ENCODE measurements at places on chromosomes 5 and 9.

DNA sequence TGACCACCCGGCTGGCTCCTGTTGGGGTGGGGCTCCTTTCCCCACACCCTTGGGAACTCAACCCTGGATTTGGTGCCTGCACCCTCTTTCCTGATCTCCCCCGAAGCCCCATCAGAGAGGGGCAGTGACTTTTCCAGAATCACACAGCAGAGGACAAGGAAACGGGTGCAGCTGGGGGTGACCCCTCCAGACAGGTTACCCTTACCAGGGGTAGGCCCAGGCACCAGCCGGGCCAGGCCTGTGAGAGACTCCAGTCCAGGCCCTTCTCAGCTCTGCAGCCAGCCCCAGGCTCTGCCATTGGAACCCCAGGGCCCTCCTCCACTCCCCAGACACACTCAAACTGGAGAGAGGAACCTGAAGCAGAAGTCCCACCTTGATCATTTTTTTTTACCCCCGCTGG is 19.0 kb upstream of the PHYHD1 start:
- no peak for DNase-seq

- DNase-seq: no peak
Observed at GRCh38 chr9:115234094-115234493, 116.1 kb upstream of the TNC start.

GRCh38 chr9:70614786-70615463 is 200.5 kb upstream of the KLF9 start:
- no peak for DNase-seq

GRCh38 chr9:76353280-76353679 is 40.9 kb downstream of the RFK start:
- DNase-seq: no peak

GRCh38 chr9:38421498-38422211 is 2.6 kb downstream of the IGFBPL1 start:
- no peak for DNase-seq

- no peak for DNase-seq
Observed at GRCh38 chr5:137061382-137061781, 437.7 kb downstream of the SPOCK1 start.

- no peak for DNase-seq
Observed at GRCh38 chr5:170273968-170274710, 23.4 kb downstream of the LCP2 start.

DNA sequence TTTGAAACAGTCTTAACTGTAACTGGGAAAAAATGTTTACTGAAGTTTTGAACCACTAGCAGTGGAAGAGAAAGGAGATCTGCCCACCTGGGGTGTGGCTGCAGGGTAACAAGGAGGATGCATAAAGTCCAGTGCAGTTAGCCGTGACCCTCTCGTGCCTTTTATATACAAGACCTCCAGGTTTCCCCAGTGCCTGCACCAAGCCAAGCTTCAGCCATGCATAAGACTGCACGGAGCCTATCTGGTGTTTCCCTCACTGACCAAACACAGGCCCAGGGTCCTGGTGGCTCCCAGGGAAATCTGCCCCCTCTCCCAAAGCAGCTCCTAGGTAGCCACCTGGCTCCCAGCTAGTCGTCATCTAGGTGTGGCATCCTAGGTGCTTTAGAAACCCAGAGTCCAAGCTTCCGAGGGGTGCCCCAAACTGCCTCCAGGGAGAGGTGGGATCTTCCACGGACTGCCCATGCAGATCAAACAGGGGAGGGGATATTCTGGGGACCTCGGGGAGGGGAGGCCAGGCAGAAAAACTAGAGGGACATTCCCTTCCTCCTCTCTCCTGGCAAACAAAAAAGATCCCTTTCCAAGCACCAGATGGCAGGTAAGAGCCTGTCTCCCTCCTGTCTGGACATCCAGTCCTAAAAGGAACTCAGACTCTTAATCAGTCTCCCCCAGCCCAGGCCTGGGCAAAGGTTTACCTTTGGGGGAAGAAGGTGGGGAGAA is 2.7 kb downstream of the SHB start:
- DNase-seq: no peak

DNA sequence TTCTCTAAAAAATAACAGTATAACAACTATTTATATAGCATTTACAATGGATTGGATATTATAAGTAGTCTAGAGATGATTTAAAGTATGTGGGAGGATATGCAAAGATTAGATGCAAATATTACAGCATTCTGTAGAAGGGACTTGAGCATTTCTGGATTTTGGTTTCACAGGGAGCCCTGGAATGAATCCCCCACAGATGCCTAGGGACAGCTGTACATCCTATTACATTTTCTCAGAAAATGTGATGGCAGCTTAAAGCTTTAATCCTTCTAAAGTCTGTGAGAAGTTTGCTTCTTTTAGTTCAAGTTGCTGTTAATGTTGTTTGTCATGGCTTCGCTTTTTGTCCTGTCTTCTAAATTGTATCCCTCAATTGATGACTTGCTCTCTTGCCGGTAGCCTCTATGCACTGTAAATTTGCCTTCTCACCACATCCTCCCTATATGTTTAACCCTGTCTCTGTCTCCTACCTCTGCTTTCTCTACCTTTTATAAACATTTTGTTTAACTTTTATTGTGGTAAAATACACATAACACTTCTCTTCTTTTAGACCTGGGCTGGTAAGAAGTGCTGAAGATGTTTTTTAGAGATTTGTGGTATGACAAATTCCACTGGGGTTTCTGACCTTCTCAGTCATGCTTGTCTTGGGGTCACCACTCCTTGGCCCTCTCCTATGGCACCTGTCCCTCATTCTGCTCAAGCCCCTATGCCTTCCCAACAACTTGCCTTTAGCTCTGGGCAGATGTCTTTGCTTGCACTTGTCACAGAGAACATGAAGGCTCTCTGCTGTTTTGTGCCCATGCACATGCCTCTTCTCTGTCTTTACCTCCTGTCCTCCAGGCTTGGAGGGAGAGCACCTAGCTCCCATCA is 37.9 kb downstream of the LNPEP start:
- DNase-seq: no peak

- DNase-seq: no peak
Observed at GRCh38 chr9:122396614-122397148, 25.9 kb downstream of the PTGS1 start.

- peak; percentile 28 for DNase-seq
Observed at GRCh38 chr5:159337016-159337955, 7.0 kb upstream of the IL12B start.

DNA sequence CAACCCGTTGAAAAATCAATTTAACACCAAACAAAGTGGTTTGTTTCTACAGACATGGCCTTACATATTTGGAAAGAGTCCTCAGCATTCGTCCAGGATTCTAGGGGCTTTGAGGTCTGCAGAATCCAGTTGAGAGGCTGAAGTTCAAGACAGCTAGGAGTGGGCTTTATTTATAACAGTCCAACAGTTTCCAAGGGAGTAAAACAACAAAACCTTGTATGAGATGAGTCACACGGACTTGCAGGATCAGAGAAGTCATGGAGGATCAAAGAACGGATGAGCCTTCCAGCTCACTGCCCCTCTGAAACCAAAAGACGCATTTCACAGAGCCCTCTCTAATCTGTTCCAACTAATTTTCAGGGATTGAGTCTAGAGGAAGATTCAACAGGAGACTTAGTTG is 11.1 kb upstream of the ESM1 start:
- no peak for DNase-seq

DNA sequence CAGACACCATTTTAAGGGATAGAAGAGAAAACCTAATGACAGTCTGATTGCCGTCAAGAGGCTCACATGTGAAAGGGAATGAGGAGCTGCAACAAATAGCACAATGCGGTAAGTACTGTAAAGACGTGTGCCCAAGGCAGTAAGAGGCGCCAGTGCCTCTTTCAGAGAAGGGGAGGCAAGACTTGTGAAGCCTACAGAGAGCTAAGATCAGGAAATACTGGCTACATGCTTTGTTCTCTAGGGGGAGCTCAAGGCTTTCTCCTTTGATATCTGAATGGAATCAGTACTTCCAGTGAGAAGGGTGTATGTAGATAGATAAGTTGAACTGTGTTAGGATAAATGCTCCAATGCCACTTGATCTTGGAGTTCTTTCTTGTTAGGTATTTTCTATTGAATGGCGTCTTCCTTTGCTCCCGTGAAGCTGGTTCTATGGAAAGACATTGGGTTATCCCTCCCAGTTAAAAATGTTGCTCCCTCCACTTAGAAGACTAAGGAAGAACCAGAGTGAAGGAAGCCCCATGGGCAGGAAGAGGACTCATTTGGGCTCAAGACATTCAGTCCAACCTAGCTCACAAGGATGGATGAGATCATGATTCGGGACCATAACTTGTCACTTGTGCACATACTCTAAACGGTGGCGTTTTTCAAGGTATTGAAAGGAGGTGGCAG is 23.5 kb upstream of the ALDOB start:
- DNase-seq: peak; percentile 76

DNA sequence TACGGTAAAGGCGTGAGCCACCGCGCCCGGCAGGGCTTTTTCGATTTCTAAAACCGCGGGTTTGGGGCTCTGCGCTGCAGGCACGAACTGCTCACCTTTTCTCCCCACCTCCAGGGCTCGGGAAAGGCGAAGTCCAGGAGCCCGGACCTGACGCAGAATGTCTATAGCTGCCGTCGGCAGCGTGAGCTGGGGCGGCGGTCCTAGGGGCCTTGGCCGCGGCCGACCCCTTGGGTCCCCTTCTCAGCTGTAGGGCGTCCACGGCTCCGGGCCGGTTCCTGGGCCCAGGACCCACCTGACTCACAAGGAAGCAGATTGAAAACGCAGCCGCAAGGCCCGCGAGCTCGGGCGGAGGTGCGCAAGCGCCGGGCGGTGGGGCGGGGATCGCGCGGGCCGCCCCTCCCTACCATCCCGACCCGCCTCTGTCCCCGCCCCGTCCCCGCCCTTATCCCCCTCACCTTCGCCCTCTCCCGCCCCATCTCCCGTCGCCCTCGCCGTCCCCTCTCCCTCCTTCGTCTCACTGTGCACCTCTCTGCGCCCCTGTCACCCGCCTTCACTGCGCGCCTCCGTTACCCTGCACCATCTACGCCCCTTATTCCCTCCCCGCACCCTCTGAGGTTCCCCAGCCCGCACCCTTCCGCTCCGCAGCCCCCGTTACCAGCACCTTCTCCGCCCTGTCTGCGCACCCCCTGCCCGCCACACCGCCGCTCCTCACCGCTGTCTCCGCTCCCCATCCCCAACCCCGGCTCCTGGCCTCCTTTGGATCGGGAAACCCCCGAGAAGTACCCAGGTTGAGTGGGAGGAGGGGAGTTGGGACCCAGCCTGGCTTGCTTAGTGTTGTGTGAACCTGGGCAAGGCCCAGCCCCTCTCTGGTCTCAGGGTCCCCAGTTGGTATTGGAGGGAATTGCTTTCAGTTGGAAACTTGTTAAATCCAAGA is at the start of gene HDHD3:
Gene HDHD3, minus strand, starts transcription at position 353 of the 934 bp plus-strand sequence. CDS start 2,632 bp downstream, outside the sequence.
- peak; percentile 54 for DNase-seq

DNA sequence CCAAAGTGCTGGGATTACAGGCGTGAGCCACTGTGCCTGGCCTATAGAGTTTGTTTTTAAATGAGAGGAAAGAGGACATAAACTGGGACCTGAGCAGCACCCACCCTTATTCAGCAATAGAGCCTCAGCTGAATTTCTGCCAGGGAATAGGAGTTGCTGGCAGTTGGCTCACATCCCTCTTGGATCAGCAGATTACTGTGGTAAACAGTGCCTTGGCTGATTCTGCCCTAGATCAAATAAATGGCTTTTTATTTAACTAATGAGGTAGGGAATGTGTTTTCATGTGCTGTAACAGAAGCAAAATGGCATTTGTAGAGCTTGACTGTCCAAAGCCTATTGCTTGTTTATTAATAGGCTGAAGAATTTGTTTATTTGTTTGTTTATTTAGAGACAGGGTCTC is 2.1 kb downstream of the ARHGEF37 start:
- DNase-seq: no peak

GRCh38 chr9:93589688-93590087 is 13.3 kb downstream of the PHF2 start:
- DNase-seq: no peak

GRCh38 chr5:34731435-34732232 is 75.5 kb downstream of the RAI14 start:
- no peak for DNase-seq

GRCh38 chr9:83059417-83059816 is 3.5 kb downstream of the RASEF start:
- no peak for DNase-seq

DNA sequence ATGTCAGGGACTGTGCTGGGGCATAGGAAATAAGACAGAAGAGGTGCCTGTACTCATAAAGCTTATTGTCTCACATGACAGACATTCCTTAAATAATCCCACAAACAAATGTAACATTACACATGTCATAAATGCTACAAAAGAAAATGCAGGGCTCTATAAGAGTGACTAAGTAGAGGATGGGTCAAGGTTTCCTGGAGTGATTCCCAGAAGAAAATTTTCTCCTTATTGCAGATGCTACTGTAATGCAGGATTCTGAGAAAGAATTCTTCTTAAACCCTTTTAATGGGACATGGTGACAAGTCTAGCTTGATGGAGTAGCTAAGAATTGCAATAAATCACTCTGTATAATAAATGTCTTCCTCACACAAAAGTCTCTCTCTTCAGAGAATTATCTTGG is 55.7 kb downstream of the SH3TC2 start:
- DNase-seq: no peak

DNA sequence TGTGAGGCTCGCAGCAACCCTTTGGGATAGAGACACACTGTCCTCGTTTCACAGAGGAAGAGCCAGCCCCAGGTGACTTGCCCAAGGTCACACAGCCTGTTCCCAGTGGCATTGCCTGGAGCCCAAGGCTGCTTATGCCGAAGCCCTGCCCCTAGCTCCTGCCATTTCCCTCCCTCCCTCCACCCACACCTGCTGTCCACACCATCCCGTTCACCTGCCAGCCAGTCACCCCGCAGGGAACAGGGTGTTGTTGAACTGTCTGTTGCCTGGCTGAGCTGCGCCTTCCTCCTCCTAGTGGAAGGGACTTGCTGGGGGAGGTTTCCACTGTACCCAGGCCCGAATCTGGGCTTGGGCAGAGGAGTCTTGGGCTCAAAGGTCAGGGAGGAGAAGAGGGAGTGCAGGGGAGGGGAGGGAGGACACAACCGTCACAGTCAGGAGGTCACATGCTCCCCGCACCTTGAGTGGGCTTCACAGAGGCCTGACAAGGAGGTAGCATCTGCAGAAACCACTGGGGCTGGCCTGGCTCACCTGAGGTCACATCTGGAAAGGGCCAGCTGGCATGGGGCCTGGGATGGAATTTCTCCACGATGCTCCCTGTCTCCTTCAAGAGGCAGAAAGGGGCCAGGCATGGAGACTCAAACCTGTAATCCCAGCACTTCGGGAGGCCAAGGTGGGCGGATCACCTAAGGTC is 6.3 kb downstream of the TTC16 start:
- DNase-seq: no peak

GRCh38 chr9:112076814-112077213 is 98.3 kb downstream of the SUSD1 start:
- DNase-seq: no peak

DNA sequence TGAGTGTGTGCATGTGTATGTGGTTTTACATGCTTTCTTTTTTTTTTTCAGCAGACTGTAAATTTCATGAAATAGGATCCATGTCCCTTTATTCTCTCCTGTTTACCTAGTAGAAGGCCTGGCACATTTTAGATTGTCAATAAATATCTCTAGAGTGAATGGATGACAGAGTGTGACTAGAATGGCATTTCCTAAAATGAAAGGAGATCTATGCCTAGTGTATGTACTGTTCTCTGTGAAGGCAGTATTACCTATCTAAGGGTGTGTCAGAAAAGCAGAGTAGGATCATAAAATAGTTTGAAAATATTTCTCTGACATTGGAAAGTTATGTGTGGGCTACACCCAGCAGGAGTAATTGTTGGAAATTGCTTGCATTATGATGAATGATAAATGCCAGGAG is 1876.0 kb upstream of the C9orf72 start:
- no peak for DNase-seq

- DNase-seq: no peak
Observed at GRCh38 chr5:101643794-101644193, 652.3 kb downstream of the SLCO4C1 start.

- DNase-seq: no peak
Observed at GRCh38 chr9:20619487-20620200, 2.7 kb downstream of the MLLT3 start.

All from AML-193 (cell line).